ENCODE measurements at places on chromosomes 3 and 15.

DNA sequence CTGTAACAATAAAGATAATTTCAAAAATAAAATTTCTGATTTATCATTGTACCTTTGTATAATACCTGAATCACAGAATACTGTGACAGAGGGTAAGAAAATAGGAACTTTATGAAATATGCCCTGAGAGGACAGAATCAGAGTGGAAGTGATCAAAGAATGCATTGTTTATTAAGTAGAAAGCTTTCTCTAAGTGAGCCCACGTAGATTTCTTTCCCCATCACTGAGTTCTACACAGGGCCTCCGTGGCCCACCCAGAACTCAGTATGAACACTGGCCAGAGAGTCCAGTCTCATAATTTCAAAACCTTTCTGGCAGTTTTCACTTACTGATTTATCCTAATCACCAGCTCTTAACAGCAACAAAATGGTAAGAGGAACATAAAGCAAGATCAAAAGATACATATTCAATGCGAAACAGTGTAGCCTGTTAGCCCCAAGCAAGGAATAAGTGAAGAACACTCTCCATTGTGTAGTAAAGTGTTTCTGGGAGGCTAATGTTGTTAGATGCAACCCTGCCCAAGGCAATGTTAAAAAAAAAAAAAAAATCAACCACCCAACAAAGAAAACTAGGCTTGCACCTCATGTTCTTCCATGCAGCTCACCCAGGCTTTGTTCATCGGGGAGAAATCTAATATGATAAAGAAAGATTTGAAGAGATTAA lies 341.3 kb downstream of the LSAMP start:
- DNase-seq: no peak

GRCh38 chr15:35490511-35490910 lies 55.5 kb downstream of the DPH6 start:
- DNase-seq: no peak

- DNase-seq: no peak
These were observed 1.9 kb downstream of the GNAT1 start for GRCh38 chr3:50193286-50193685.

GRCh38 chr3:46831316-46831715 lies 31.9 kb downstream of the MYL3 start:
- no peak for DNase-seq

- no peak for DNase-seq
These were observed 48.4 kb upstream of the TJP1 start for GRCh38 chr15:29870495-29871151.

DNA sequence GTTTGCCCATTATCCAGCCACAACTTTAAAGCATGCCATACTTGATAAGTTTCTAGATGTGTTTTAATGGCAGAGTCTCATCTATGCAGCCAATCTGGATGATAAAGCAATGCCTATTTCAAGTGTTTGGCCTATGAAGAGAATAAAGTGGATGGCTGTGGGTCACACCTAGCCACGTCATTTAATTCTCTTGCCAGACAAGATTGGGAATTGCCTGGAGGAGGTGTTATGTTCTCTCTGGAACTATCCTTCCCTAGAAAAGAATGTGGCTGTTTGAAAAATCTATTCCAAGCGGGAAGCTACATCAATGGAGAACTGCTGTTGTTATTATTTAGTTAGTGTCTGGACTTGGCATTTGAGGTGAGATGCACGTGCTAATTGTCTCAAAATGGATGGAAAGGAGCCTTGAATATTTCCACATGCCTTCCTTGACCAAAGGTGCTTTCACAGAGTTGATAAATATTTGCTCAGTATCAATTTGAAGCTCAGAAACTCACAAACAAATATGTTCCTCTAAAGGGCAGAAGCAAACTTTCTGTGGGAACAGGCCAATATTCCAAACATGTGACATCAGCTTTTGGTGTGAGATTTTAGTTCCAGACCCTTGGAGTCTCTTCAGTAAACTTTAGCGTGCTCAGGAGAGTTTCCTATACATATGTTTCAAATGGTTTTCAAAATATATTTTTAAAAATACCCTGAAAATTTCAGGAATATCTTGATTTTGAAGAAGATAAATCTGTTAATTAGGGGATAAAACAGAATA lies 510.6 kb upstream of the SGO1 start:
- no peak for DNase-seq

- no peak for DNase-seq
These were observed 193.3 kb upstream of the CGNL1 start for GRCh38 chr15:57183041-57183440.

- no peak for DNase-seq
These were observed 165.1 kb downstream of the IL5RA start for GRCh38 chr3:2945121-2945520.

- no peak for DNase-seq
These were observed 2.8 kb upstream of the BCL6 start for GRCh38 chr3:187748050-187748481.

DNA sequence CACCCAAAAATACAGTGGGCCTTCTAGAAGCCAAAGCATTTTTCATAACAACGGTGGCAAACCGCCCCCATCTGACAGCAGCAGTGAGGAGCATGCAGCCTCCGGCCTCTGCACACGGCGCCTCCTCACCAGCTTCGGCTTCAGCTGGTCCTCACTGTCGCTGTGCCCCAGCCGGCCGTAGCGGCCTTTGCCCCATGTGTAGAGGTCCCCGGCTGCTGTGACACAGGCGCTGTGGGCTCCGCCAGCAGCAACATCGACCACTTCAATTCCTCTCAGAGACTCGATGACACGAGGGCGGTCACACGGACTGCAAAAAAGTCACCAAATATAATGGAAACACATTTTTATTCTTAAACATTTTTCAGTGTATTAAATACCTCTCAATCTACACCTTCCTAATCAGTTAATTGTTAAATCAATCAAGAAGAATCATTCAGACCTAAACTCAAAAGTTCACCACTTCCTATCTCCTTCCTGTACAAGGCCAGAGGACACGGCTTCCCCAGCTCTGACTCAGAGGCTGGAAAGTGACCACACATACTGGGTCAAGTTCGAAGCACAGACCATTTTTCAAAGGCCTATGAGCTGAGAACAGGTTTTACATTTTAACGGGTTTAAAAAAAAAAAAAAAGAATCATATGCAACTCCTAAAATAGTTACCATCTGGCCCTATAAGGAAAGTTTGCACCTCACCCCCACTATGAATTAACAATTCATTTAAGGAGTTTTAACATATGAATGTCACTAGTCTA lies 33.6 kb upstream of the OCA2 start:
- no peak for DNase-seq

DNA sequence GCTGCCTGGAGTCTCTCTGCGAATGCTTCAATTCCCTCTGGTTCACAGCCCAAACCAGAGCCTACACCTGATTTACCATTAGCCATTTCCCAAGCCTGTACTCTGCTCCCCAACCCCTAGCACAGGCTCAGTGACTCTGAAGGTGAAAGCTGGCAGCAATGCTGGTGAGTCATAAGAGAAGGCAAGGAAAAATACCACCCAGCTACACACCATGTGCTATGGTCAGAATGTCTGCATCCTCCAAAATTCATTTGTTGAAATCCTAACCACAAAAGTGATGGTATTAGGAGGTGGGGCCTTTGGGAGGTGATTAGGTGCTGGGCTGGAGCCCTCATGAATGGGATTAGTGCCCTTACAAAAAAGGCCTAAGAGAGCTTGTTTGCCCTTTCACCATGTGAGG lies 117.1 kb upstream of the TJP1 start:
- DNase-seq: no peak

DNA sequence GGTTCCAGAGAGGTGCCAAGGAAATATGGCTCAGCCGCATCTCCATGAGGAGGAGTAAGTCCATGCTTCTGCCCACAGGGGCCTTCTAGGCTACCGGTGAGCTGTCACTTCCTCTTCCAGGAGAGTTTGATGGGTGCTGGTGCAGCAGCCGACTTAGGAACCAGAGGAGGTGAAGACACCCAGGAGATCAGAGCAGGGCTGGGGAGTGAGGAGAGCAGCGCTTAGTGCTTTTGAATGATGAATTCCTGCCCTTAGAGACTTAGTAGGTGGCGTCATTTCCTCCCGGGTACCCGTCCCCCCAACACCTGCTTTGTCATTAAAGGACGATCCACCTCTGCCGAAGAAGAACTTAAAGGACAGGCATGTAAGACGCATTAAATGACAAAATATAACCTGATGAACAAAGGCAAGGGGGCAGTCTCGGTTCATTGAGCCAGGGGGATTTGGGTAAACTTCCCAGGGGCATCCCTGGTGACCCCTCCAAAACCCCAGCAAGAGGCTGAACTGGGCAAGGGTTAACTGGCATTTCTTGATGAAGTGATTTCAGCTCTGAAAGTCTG lies 67.6 kb downstream of the HES1 start:
- DNase-seq: no peak

- no peak for DNase-seq
These were observed 78.8 kb upstream of the CTNNB1 start for GRCh38 chr3:41120460-41120859.

DNA sequence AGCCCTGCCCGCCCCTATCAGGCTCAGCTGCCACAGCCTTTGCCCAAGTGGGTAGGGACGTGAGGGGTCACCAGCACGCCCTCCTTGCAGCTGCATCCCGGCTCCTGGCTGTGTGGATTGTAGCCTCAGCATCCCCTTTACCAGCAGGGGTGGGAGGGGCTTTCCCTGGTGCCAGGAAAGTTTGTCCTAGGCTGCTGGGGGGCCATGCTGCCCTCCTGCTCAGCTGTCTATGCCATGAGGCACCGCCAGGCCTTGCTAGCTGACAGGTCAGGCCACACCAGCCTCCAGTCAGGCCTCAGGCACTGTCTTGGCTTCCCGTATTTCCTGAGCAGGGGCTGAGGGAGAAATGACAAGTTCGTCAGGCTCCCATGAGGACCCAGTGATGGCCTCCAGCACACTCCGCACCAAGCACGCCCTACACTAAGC lies 32.3 kb downstream of the TKT start:
- DNase-seq: no peak

- DNase-seq: no peak
These were observed 47.9 kb upstream of the LCTL start for GRCh38 chr15:66613743-66614142.

- DNase-seq: no peak
These were observed 152.5 kb upstream of the PEX5L start for GRCh38 chr3:180189310-180189648.

GRCh38 chr3:195855471-195856409 lies 44.0 kb upstream of the MUC4 start:
- DNase-seq: no peak

- DNase-seq: no peak
These were observed at the start of gene HRH1 for GRCh38 chr3:11154036-11154952. TSS of gene HRH1 (plus strand) at chr3:11154493. CDS start at chr3:11259038, 104,545 bp downstream.

- no peak for DNase-seq
These were observed 117.8 kb downstream of the UBE2E2 start for GRCh38 chr3:23320586-23321570.

DNA sequence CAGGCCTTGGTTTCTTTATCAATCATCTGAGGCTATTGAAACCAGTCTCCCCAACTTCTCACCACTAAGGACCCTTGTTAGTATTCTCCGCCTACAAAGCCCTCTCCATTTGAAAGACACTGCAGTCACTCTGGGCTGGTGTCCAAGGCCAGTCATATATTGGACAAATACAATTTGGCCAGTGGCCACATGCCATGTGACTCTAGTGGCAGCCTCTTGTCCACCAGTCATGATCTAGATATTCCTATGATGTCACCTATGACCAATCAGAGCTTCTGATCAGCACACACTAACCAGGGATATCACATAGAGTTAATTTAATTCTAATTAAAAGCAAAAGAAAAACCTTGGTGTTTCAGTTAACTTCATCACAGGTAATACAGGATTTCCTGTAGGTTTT lies 68.2 kb downstream of the RAB11A start:
- no peak for DNase-seq

GRCh38 chr3:139537795-139538621 lies 1.5 kb downstream of the RBP1 start:
- DNase-seq: no peak

- DNase-seq: no peak
These were observed 22.7 kb downstream of the TMEM207 start for GRCh38 chr3:190426806-190427507.

DNA sequence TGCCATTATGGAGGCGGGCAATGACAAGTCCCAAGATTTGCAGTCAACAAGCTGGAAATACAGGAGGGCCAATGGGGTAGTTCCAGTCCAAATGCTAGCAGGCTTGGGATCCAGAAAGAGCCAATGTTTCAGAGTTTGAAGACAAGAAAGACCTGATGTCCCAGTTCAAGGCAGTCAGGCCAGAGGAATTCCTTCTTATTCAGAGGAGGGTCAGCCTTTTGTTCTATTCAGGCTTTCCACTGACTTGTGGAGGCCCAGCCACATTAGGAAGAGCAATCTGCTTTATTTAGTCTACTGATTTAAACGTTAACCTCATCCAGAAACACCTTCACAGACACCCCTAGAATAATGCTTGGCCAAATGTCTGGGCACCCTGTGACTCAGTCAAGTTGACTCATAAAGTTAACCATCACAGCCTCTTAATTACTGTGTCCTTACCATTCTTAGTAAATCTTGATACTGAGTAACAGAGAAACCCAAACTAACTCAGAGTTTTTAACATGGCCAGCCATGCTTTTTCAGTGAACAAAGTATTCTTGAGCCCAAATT lies 50.9 kb upstream of the NPHP3 start:
- no peak for DNase-seq

DNA sequence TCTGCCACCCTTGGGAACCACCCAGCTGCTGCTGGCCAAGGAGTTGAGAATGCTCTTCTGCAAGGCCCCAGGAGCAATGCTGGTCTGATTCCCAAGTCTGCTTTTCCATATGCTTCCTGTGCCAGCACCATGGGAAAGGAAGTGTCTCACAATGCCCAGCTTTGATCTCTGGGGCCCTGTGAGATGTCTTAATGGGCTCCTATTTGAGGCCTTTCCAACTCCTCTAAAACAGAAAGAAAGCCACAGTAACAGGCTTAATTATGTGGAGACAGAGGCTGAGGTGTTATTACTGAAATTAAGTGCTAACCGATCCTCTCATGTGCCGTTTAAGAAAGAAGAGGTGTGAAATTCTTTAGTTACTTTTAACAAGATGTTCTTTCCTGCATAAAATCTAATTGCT lies 4.5 kb downstream of the EOGT start:
- DNase-seq: no peak

DNA sequence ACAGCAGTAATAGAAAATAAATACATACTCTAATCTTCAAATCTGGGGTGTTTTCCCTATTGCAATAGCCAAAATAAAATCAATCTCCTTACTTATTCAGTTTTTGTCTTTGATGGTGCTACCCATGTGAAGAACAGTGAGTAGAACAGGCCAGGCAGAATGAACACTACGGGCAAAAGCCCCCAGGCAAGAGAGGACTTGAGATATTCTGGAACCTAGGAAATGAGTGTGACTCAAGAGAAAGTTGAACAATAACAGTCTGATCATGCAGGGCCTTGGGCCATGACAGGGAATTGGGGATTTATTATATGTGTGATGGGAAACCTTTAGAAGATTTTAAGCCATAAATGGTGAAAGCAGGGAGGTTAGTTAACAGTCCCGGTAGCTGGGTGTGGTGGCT lies 14.0 kb upstream of the DUT start:
- DNase-seq: no peak
